ENCODE measurements at places on chromosomes 4 and X.

GRCh38 chrX:31126205-31126604 lies 54.4 kb upstream of the FTHL17 start:
- DNase-seq: no peak

GRCh38 chr4:648579-649292 lies 23.4 kb downstream of the PDE6B start:
- no peak for DNase-seq

- DNase-seq: no peak
Observed at GRCh38 chr4:84167564-84167963, 331.5 kb downstream of the NKX6-1 start.

DNA sequence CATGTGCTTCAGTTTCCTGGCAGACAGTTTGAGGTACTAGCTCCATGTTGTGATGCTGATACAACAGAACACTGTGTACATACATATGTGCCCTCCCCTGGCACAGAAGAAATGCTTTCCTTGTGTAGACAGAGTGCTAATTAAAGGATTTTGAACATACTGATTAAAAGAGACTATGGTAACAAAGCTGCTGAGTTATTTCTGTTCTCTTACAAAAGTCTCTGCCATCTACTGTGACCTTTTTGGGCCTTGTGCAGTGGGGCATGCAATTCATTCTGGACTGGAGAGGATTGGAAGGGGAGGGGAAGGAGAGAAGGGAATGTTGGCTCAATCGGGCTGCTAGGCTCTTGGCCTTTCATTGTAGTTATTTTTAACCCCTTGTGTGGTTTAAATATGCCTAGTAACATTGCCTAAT lies 6.0 kb downstream of the PDLIM5 start:
- DNase-seq: no peak

- peak; percentile 63 for DNase-seq
Observed at GRCh38 chrX:67619253-67619652, 75.4 kb downstream of the AR start.

DNA sequence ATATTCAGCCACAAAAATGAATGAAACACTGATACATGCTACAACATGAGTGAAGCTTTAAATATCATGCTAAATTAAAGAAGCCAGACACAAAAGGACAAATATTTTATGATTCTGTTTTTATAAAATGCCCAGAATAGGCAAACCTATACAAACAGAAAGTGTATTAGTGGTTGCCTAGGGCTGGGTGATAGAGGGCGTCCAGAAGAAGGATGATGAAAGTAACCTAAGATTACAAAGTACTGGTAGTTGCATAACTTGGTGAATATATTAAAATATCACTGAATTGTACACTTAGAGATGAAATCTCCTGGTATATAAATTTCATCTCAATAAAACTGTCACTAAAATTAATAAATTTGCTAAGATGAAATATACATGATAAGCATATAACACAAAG lies 67.5 kb downstream of the FBXW7 start:
- DNase-seq: no peak

- no peak for DNase-seq
Observed at GRCh38 chr4:25915353-25915705, 1.3 kb downstream of the SMIM20 start.

GRCh38 chr4:24244663-24245490 lies 339.5 kb downstream of the DHX15 start:
- DNase-seq: no peak

GRCh38 chr4:151646322-151646721 lies 114.5 kb downstream of the GATB start:
- DNase-seq: no peak

- no peak for DNase-seq
Observed at GRCh38 chr4:26815199-26815598, 45.4 kb upstream of the STIM2 start.

GRCh38 chrX:56726605-56727004 lies 2.4 kb upstream of the NBDY start:
- peak; percentile 67 for DNase-seq

GRCh38 chr4:174996079-174996478 lies 77.9 kb downstream of the ADAM29 start:
- DNase-seq: no peak

- no peak for DNase-seq
Observed at GRCh38 chr4:13856387-13856786, 228.9 kb upstream of the BOD1L1 start.

GRCh38 chrX:14300376-14300775 lies 229.0 kb upstream of the GLRA2 start:
- DNase-seq: no peak

DNA sequence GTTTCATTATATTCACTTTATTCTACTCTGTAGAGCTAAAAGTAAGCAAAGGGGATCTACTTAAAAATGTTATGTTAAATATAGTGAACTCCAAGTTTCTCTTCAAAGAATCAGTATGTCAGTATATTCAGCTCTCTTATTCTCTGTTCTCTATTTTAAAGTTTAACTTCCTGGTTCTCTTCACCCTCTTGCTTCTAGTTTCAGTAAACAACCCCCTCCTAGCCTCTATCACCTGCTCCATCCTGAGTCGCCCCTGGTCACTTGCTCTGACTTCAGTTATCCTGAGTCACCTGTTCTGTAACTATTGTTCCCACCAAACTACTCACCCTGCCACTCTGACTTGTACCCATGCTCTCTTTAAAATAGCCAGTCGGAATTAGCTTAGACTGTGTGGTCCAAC lies 180.9 kb upstream of the AADAT start:
- no peak for DNase-seq

- no peak for DNase-seq
Observed at GRCh38 chr4:101299899-101300540, 47.3 kb downstream of the PPP3CA start.

DNA sequence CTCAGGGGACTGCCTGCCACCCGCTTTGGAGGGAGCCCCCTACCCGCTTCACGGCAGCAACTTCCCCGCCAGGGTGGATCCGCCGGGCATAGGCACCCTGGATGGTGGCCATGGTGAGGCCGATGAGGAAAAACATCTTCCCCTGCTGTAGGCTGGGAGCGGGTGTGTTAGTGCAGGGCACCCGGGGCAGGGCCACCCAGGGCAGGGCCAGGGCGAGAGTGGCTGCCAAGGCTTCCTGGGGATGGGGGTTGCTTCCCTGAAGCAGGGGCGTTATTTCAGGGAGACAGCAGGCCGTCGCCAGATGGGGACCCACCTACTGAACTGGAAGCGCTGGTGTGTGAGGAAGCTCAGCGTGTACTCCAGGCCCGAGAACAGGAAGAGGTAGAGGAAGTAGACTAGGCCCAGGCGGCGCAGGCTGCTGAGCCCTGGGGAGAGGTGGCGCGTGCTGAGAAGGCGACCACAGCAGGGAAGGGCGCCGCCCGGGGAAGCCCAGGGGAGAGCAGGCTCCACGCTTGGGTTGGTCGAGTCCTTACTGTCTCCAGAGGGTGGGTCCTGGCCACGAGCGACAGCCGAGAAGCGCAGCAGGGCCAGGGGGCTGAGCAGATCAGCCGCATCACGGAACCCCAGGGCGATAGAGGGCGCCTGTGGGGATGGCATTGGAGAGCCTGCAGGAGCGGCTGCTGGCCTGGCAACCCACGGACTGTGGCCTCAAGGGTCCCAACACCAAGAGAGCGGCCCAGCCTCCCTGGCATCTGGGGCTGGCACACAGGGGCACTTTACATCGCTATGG lies 31.5 kb downstream of the NOP14 start:
- no peak for DNase-seq

DNA sequence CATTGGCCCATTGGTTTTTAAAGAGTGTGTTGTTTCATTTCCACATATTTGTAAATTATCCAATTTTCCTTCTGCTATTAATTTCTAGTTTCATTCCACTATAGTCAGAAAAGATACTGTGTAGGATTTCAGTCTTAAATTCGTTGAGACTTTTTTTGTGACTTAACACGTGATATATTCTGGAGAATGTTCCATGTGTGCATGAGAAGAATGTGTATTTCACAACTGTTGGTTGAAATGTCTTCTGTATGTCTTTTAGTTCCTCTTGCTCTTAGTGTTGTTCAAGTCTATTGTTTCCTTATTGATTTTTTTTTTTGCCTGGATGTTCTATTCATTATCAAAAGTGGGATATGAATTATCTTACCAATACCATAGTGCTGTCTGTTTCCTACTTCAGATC lies 606.9 kb downstream of the RPA4 start:
- DNase-seq: no peak

GRCh38 chr4:147160908-147161513 lies 215.3 kb upstream of the TTC29 start:
- DNase-seq: peak; percentile 49

DNA sequence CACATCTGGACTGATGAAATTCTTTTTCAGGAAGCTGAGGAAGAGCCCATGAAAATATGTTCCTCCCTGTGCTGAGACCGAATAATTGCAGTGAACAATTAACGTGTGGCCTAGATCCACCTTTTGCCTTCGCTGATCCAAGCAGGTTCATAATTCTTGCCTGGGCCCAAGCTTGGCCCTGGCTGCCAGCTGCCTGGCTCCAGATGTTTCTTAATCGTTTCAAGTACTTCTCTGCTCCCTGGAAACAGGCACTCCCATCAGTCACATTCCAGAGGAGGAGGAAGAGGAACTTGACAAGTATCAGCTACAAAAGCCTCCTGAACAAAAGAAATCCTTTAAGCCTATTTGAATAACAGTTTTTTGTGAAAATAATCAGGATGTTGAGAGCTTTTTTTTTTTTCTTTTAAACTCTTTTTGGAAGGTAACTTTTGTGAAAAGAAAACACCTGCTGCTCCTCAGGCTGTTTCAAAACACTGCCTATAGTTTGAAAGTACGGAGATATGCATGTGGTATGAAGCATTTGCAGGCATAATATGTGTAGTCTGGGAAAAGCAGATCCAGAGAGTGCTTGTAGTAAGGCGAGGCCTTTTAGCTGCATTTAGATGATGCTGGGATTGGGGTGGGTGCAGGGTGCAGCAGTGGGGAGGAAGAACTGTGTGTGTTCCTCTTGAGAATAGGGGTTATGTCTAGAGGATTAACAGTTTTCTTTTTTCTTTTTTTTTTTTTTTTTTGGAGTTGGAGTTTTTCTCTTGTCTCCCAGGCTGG lies 154.4 kb downstream of the PTTG2 start:
- no peak for DNase-seq

- DNase-seq: no peak
Observed at GRCh38 chr4:121062521-121062920, 9.8 kb downstream of the NDNF start.

GRCh38 chr4:40040908-40041307 lies 15.7 kb upstream of the N4BP2 start:
- no peak for DNase-seq

- no peak for DNase-seq
Observed at GRCh38 chr4:9924750-9925149, 96.5 kb downstream of the SLC2A9 start.

DNA sequence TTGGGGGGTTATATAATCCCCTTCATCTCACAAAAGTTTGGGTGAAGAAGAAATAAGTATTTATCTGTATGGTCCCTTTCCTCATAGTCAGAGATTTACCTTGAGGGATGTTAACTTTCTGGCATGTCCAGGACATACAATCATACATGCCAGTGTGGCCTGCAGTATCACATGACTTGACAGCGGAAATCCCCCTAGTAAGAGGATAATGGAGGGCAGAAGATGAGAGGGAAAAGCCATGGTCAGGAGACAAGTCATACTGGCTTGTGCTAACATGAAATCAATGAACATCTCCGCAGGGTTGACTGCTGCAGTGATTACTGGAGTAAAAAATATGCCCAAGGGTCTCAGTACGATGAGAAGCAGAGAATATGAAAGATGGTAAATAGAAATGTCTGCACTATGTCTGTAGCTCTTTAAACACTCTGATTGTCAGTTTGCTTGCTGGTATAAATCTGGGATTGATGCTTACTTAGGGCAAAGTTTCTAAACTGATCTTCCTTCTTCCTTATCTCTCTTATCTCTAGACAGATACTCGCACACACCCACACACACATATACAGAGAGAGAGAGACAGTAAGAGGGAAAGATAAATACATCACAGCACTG lies 1385.6 kb upstream of the ADGRL3 start:
- no peak for DNase-seq

DNA sequence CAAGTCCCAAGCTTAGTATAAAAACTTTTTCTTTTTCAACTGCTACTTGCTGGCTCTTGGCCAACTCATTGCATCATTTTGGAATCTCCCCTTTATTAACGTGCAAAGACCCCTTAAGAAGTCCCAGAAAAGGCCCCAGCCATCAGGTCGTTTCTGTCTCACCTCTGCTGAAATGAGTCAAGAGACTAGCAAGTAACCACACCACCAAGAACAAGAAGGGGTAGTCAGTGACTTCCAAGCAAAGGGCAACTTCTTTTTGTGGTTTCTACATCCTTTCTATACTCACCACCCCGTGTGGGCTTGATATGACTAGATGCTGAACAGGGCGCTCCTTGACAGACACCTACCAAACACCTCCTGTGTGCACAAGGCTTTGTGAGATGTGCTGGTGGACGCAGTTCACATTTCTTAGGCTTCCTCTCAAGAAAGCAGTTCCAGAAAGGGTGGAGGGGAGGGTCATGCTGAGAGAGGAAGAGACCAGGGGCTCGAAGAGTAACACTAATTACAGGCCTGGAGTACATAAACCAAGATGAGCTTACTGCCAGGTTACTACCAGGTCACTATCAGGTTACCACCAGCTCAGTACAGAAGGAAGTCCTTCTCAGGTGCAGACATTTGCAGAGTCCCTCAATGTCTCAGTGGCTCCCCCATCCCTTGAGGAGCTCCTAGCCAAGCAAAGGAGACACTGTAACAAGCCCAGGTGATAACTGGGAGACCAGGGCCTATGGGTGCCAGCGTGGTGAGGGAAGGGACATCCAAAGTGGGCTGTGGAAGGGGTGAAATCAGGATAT lies 19.3 kb downstream of the JAKMIP1 start:
- DNase-seq: no peak

- DNase-seq: no peak
Observed at GRCh38 chrX:120664081-120664480, 34.2 kb upstream of the C1GALT1C1 start.

Measured in A549 (cell line).